ENCODE measurements at places on chromosomes 5 and 9.

- no peak for DNase-seq
These were observed 15.1 kb downstream of the PLK2 start for GRCh38 chr5:58444805-58445204.

DNA sequence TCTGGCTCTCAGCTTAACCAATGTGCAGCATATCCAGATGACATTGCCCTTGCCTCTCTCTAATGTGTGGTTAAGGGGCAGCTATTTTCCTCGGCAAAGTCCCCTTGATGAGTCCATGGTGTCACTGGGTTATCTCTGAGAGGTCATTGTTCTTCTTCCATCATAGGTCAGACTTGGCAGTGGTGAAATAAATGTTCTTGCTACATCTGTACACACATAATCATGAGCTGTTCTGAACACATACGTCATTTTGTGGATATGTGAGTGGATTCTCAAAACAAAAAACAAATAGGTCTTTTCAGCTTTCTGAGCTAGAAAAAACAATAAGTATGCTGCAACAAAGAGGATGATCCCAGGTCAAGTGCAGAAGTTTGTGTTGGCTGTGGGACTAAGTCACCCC, 134.7 kb upstream of the PTPN3 start:
- DNase-seq = no peak

GRCh38 chr9:32413424-32413823, 29.0 kb downstream of the ACO1 start:
- no peak for DNase-seq

GRCh38 chr9:87087197-87087596, 139.9 kb upstream of the GAS1 start:
- DNase-seq = no peak

DNA sequence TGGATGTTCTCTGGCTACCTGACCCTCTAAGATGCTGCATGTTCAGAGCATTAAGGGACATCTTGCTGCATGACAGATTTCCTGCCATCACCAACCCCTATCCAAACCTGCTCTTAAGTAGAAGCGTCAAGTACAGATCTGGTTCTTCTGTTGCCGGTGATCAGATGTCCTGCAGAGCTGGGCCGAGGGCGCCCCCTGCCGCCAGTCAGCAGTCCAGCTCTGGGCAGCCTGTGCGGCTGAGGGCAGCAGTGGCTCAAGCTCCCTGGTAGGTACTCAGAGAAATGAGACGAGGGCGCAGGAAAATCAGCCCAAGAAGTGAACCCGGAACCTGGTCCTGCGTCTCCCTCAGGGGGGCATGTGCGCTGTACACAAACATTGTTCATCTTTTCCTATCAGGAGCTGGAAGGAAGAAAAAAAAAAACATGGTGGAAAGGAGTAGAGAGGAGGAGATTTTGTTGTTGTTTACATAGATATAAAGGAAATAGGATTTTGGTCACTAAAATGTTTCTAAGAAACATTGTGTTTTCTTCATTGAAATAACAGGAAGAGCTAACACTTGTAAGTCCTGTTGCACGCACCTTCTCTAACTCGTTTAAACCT, 95.8 kb downstream of the CFAP90 start:
- DNase-seq = no peak

DNA sequence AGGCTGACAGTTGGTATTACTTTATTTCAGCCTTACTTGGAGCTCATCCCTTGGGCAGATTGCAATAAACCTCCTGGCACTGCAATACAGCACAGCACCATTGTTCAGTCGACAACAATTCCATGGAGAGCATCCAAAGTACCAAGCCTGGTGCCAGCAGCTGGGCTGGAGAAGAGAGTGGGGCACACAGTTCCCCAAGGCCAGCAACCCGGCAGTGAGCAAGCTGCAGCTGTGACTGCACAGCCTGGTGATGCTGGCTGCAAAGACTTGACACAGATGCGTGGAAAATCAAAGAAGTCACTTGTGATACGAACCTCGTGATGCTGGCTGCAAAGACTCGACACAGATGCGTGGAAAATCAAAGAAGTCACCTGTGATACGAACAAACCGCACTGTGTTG, 125.4 kb downstream of the ATPSCKMT start:
- DNase-seq = no peak

GRCh38 chr5:1334831-1335539, 9.9 kb downstream of the CLPTM1L start:
- no peak for DNase-seq

- no peak for DNase-seq
These were observed 299.2 kb downstream of the SPOCK1 start for GRCh38 chr5:137199966-137200365.
